HuH-7.5 (cell line): ENCODE measurements at places on chromosomes 13 and 19.

- DNase-seq, result no peak
Observed at GRCh38 chr13:50714891-50715290, 128.6 kb downstream of the DLEU7 start.

GRCh38 chr19:19321141-19321577, 530 bp downstream of the MAU2 start:
- peak; percentile 83 for DNase-seq

GRCh38 chr13:95494082-95494681, 58.3 kb upstream of the CLDN10 start:
- DNase-seq, result no peak

GRCh38 chr19:44857837-44858236, 11.7 kb downstream of the NECTIN2 start:
- no peak for DNase-seq

DNA sequence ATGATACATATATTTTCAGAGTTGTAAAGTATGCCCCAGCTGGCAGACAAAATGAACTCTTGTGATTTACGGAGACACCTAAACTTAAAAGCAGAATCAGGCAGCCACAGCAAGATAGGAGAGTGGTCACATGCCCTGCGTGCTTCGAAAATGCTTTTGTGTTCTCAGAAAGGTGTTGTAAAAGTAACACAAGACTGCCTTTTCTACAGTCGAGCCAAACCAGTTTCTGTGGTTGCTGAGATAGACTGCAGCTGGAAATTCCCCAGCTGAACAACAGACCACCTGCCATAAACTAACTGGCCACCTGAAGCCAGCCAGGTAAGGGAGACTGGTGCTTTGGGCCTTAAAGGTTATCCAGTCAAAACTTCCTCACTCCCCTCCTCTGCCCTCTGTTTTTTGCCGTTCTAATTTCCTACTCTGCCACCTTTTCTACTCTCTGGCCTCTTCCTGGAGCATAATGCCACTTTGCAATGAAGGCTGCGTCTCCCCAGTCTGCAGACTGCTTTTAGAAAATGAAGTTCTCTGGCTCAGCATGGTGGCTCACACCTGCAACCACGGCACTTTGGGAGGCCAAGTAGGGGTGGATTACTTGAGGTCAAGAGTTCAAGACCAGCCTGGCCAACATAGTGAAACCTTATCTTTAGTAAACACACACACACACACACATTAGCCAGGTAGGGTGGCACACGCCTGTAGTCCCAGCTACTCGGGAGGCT, 381.2 kb upstream of the SLITRK1 start:
- no peak for DNase-seq

- no peak for DNase-seq
Observed at GRCh38 chr13:85529218-85529594, 270.0 kb downstream of the SLITRK6 start.

DNA sequence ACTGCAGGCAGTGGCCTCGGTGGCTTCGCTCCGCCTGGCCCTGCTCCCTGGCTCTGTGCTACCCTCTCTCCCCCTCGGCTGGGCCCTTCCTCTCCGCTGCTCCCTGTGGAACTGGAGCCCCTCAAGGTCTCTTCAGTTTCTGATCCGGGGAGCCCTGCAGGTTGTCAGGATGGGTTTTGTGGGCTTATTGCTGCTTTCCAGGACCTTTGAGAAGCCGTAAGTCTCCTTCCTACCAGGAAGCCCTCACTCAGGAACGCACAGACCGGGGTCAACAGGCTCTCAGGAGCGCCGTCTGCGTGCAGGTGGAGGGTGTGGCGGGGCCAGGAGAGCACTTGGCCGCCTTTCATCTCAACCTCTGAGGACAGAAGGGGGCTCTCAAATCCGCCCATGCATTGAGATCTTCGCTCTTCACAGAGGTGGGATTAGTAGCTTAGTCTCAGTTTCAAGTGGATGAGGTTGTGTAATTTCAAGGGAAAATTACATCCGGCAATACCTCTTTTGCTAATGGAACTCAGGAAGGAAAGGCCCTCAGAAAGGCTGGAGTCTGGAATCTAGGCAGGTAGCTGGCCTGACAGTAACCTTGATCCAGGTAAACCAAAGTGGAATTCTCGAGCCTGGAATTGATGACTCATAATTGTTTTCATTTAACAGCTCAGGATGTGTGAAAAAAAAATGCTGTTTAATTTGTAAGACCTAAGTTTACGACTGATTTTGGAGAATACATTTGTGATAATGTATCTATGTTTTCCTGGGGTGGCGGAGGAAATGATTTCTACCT, 102.0 kb downstream of the ATP11A start:
- no peak for DNase-seq

DNA sequence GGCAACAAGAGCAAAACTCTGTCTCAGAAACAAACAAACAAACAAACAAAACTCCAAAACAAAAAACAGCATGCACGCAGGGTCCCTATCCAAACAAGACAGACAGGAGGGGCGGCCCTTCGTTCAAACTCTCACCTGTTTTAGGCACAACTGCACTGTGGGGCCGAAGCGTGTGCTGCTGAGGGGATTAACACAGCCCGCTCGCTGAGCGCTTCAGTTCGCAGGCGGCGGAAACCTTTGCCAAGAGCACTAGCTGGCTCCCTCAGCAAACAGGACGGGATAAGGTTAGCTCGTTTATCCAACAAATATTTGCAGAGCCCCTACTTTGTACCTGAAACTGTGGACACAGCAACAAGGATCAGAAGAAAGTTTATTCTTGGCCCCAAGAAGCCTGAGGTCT, 1.6 kb upstream of the ADPRHL1 start:
- DNase-seq, result no peak

- no peak for DNase-seq
Observed at GRCh38 chr13:92044351-92044750, 645.9 kb downstream of the GPC5 start.

DNA sequence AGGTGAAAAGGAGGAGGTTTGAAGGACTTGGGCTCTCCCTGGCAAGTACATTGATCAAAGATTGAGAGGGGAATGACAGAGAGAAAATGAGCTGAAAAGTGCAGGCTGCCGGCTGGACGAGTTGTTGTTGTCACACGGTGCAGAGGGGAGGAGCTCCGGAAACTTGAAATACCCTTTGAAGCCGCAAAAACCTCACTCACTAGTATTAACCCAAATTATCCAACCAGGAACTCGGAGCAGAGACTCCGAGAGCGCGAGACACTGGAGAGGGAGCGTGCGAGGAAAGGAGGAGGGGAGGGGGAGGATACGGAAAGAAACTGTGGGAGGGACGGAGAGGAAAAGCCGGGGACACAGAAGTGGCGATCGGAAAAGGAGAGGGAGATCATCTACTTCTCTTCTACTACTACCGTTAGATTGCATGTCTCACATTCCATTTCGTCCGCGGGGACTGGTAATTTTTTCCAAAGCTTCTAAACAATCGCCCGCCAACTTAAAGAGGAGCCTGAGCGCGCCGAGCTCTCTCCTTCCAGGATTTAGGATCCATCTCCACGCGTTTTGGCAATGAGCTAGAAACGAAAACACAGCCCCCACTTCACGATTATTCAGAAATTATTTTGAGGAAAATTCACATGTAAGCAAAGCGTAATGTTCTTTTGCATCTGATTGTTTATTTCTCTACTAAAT, at the start of gene DACH1:
Gene DACH1 (minus strand): TSS at position 74 of the 684 bp plus-strand sequence.
- DNase-seq, result peak; percentile 79

- no peak for DNase-seq
Observed at GRCh38 chr19:42330241-42330711, 4.8 kb downstream of the MEGF8 start.

- peak; percentile 89 for DNase-seq
Observed at GRCh38 chr19:49057636-49058234, at the start of gene CGB7. Gene CGB7, minus strand, starts transcription at chr19:49057749. Its CDS starts 2,374 bp downstream, at chr19:49055375.

DNA sequence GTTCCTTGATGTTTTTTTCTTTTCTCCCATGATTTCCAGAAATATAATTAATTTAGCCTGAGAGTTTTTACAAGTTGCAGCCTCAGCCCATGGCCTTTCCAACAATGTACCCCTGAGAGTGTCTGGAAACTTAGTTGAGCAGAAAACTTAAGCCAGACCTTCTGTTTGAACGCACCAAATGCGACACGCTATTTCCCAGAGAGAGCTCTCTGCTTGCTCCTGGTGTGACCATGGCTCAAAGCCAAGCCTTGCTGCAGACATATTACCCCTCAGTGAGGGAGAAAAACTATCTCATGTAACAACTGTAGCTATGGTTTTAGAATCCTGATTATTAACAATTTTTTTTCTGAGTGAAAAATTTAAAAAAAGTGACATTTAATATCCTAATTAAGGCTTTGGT, 1204.5 kb upstream of the SLC10A2 start:
- no peak for DNase-seq

DNA sequence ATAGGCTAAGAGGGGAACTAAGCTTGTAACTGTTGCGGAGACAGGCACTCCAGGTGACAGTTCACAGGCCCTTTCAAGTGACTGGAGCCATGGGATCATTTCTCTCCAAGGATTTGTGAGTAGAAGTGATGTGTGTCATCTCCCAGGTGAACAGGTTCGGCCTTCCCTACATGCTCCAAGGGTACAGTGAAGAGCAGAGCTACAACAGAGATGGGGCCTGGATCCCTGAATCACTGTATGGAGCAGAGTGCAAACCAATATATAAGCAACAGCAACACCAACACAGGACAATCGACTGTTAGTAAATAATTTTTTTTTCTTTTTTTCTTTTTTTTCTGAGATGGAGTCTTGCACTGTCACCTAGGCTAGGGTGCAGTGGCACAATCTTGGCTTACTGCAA, 15.0 kb downstream of the ZSCAN18 start:
- no peak for DNase-seq

- DNase-seq, result no peak
Observed at GRCh38 chr13:101307181-101307701, 109.1 kb downstream of the NALCN start.

GRCh38 chr13:38753878-38754277, 67.0 kb downstream of the FREM2 start:
- no peak for DNase-seq

DNA sequence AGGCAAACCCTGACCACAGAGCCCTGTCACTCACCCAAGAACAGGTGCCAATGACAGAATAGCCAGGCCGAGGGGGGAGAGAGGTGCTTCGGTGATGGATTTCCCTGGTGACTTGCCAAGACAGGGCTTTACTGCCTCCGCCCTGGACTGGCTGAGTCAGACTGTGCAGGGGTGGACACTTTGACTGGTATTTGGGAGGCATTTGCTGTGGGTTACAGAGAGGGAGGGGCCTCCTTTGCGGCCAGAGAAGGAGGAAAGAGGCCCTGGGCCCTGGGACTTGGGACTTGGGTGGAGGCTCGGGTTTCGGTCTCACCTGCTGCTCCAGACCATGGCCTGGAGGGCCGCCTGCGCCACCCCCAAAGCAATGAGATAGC, 4.6 kb upstream of the EPS8L1 start:
- no peak for DNase-seq

- no peak for DNase-seq
Observed at GRCh38 chr13:99566125-99567083, 65.1 kb downstream of the TM9SF2 start.

DNA sequence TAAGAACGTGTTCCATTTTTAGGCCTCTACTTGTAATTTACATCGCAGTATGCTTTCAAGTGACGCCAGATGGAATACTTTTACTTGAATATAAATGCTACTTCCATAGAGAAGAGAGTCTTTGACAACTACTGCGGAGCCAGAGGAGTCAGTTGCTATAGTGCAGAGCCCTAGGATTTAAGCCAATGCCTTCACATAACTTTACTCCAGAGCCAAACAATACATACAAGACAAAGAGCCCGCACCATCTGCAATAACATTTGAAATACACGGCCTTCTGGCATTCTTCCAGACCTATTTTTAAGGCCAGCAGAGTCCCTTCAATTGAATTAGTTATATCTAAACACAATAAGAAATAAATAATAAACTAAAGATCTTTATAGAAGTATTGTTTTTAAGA, 59.4 kb downstream of the XPO4 start:
- DNase-seq, result no peak

GRCh38 chr13:29362849-29363604, 232.5 kb downstream of the SLC7A1 start:
- DNase-seq, result peak; percentile 65

- no peak for DNase-seq
Observed at GRCh38 chr13:97124915-97125809, 97.0 kb upstream of the MBNL2 start.

GRCh38 chr13:97043302-97043701, 49.0 kb upstream of the OXGR1 start:
- no peak for DNase-seq

- DNase-seq, result no peak
Observed at GRCh38 chr19:51469162-51469561, 9.2 kb upstream of the CEACAM18 start.

- no peak for DNase-seq
Observed at GRCh38 chr19:42369433-42370067, 20.5 kb downstream of the CNFN start.

GRCh38 chr13:76764429-76764828, 121.8 kb downstream of the KCTD12 start:
- no peak for DNase-seq

- DNase-seq, result no peak
Observed at GRCh38 chr19:41296433-41296871, 13.5 kb upstream of the CCDC97 start.

GRCh38 chr19:28359431-28360414, 853.2 kb downstream of the UQCRFS1 start:
- DNase-seq, result no peak

GRCh38 chr13:50512474-50513299, 330.8 kb downstream of the DLEU7 start:
- no peak for DNase-seq

- DNase-seq, result peak; percentile 81
Observed at GRCh38 chr19:49677901-49678674, 1.0 kb downstream of the PRMT1 start.

DNA sequence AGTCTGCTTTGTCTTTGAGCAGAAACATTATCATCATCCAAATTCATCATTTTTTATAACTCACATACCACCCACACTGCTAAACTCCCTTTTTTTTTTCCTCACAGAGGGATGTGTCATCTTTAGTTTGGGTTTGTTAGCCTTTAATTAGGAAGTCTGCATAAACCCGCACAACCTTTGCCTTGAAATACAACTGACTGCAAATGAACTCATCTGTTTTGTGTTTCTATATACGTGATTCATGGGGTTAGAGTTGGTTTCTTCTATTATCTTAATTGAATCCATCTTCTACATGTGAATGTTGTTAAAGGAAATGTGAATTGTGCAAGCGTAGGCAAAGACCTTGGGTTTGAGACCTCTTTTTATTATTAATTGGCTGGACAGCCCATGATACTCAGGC, 102.7 kb downstream of the SLAIN1 start:
- no peak for DNase-seq

DNA sequence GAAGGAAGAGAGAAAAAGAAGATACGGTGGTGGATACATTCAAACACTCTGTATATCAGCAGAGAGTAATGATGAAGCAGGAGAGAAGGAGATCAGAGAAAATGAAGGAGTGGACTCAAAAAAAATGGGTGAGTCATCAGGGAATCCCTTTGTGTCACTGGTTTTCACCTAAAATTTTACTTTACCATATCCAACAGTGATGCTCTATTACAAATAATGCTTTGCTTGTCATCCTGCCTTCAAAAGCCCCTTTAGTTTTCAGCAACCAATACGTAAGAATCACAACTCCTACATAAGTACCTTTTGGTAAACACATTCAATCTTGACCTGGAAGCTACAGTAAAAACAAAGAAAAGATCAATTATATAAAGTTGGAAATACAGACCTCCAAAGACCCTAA, 88.8 kb downstream of the ENOX1 start:
- DNase-seq, result no peak
